ENCODE measurements at places on chromosomes 5 and 9.

- DNase-seq, result no peak
These were observed 288.0 kb downstream of the ELAVL2 start for GRCh38 chr9:23538067-23538402.

DNA sequence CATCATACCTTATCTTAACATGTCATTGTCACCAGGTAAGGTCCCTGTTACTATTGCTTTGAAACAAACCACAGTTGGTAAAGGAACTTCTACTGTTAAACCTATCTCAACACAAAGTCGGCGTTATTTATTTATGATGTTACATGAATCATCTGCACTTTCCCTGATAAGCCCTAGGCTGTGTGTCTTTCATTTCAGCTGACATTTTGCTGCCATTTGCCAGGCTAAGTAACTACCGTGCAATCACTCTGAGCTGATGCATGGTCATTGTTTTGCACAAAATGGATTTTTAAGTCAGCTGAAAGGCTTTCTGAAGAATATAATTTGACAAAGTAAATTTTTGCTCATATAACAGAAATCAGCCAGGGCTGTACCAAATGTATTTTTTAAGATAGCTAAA, 546.5 kb downstream of the ZNF608 start:
- DNase-seq, result no peak

- DNase-seq, result peak; percentile 74
These were observed 58.4 kb upstream of the PHF24 start for GRCh38 chr9:34899535-34900158.

DNA sequence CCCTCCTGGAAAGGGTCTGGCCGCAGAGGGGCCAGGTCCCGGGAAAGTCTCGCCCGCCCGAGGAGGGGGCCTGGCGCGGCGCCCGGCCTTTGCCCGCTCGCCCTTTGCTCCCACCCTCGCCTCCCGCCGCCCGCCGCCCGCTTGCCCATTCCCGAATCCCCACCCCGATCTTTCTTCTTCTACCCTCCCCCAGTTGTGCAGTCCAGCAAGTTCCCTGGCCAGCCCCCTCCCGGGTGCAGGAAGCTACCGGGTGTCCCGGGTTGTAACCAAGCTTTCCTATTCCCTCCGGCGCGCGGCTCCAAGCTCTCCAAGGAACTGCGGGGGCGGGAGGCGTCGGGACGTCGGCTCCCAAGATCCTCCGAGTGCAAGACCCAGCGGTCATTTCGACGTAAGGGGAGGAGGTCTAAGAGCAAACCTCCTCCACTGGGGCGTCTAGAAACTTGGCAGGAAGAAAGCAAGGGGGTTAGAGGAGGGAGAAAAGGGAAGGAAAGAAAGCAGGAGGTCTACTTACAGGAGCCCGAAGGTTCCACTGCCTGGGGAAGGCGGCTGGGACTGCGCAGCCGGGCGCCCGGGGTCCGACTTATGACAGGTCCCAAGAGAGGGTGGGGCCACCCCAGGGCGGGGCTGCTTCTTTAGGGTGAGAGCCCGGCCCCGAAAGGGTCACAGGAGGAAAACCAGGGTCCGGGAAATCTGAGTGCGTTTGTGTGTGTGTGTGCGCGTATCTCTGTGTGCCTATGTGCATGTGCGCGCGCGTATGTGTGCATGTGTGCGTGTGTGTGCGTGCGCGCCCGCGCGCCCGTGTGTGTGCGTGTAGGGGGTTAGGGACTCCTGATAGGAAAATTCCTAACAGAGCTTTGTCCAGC, at the start of gene PTGR1:
Gene PTGR1, minus strand, starts transcription at position 556 of the 863 bp plus-strand sequence. CDS start 2,225 bp downstream, outside the sequence.
- DNase-seq, result peak; percentile 78

DNA sequence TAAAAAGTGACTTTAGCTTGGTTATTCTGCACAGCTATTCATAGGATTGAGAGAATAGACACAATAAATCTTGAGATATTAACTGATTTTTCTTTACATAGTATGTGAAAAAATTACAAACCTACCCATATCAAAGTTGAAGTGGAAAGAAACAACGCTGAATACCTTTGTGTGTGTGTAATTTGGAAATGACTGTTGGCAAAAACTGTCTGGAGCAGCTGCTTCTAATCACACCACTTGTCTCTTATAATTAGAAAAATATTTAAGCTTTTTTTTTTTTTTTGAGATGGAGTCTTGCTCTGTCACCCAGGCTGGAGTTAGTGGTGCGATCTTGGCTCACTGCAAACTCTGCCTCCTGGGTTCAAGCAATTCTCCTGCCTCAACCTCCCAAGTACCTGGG, 110.8 kb upstream of the POC5 start:
- DNase-seq, result no peak

DNA sequence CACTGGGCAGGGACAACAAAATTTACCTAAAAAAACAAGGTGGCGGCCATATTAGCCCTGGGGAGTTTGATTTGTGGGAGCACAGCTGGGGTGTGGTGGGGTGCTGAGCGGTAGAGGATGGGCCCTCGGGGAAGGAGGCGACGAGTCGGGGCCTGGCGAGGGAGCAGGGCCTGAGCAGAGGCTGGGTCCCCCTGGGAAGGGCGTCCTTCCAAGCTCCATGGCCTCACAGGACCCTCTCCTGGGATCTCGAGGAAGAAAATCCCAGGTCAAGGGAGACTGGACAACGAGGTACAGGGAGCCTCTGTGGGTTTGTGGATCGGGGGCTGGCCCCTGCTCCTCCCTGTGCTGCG, 165.5 kb downstream of the CACNA1B start:
- DNase-seq, result no peak

DNA sequence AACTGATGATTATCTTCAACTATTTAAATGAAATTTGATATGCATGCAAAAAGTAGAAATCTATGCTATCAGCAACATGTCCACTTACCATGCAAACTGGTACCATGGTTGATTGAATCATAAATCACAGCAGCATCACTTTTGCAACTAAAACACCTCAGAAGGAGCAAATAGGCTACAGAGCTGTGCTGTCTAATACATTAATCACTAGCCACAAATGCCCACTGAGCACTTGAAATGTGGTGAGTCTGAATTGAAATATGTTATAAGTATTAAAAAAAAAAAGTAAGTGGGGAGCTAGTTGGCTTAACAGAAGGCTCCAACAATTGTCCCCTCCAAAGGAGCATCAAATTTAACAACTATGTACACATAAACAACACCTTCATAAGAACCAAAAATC, 112.5 kb downstream of the FAM114A2 start:
- DNase-seq, result no peak

- DNase-seq, result no peak
These were observed 1.8 kb downstream of the PTGER4 start for GRCh38 chr5:40681363-40682153.

GRCh38 chr5:74332682-74333081, 307.8 kb downstream of the ENC1 start:
- no peak for DNase-seq

GRCh38 chr5:15261269-15261995, 238.5 kb upstream of the FBXL7 start:
- no peak for DNase-seq

DNA sequence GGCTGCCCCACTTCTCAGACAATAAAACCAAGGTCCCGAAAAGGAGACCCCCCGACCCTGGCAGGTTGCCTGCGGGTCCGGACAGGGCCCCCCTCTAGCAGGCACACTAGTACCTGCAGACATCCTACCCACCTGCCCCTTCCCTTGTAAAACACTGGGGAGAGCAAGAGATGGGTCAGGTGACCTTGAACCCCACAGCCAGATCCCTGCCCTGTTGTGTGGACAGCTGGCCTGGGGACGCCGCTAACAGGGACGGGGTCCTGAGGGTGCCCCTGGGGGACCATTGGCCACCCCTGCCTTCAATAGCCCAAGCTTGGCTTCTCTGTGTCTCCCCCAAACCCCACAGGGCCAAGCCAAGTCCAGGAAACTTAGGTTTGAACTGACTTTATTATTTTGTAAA, 45.0 kb upstream of the UBAC1 start:
- no peak for DNase-seq

- DNase-seq, result no peak
These were observed 33.8 kb upstream of the IL17B start for GRCh38 chr5:149412783-149413476.

- peak; percentile 71 for DNase-seq
These were observed 9.9 kb upstream of the FBP2 start for GRCh38 chr9:94603259-94604160.

DNA sequence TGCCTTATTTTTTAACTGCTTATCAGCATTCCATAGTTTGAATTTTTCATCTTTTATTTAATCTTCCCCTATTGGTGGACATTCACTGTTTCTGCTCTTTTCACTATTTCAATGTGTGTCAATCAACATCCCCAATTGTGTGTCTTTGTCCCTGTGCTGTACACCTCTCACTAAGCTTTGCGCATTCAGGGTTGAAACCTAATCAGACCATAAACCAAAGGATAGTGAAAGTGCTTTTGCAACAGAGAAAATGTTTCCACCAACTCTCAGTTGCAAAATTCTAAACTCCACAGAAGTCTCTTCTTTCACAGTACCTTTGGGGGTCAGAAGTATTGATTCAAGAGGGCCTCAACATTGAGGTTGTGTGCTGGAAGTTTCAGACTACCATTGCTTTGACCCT, 127.1 kb upstream of the SAP30L start:
- DNase-seq, result no peak

DNA sequence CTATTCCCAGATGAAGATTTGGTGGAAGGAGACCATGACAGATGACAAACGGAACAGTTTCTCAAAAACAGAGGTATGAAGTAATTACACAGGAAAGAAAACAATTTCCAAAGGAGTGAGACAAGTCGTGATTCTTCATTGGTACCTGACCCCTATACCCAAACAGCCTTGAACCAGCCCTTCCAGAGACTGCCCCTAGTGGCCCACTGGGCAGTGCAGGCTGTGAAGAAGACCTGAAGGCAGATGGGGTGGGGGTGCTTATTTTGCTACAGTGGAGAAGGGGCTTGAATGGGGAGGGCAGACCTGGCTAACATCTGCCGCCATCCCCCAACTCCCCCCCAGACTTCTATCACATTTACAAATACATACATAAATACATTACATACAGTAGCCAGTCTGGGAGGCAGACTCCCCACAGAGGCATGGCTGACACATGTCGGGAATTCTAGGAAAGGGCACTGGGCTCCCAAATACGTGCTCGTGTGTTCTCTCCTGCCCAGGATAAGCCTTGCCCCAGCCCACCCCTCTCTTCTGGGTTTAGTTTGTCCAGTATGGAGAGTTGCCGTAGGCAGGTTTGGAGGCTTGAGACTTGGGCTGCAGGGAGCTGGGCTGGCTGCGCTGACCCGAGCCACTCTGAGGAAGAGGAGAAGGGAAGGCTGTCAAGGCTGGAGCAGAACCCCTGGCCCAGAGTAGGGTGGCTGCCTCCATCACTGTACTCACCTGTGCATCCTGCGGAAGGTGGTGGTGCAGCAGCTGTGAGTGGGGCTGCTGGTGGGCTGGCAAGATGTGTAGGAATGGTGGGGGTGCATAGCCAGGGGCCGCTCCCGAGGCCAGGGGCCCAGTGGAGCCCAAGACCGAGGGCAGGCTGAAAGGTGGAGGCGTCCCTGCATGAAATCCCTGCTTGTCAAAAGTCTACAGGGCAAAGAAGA, 105.3 kb downstream of the UBE2R2 start:
- DNase-seq, result peak; percentile 13

DNA sequence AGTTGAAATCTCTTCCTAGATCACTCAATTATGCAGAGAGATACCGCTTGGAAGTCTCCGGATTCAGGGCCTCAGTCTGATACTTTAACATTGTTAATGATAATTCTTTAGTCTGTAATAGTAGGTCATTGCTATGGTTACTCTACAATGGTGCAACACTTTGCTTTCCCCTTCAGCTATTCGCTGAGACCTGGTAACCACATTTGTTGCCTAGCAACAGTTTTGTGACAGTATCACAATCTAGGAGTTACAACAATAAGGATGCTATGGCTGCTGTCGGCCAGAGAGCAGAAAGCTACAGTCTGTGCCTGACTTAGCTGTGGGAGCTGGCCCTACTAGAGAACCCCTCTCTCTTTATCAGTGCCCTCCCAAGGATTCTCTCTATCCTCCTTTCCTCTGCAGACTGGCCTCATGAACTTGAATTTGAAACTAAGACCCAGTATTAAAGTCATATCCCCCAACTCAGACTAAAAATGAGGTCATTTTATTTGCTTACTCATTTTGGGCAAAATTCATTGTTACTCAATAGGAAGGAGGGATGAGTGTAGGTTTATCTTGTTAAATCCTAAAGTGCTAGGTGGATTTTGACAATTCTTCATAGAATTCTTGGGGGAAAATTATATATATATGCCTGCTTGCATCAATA, 39.3 kb downstream of the NR2F1 start:
- DNase-seq, result no peak

DNA sequence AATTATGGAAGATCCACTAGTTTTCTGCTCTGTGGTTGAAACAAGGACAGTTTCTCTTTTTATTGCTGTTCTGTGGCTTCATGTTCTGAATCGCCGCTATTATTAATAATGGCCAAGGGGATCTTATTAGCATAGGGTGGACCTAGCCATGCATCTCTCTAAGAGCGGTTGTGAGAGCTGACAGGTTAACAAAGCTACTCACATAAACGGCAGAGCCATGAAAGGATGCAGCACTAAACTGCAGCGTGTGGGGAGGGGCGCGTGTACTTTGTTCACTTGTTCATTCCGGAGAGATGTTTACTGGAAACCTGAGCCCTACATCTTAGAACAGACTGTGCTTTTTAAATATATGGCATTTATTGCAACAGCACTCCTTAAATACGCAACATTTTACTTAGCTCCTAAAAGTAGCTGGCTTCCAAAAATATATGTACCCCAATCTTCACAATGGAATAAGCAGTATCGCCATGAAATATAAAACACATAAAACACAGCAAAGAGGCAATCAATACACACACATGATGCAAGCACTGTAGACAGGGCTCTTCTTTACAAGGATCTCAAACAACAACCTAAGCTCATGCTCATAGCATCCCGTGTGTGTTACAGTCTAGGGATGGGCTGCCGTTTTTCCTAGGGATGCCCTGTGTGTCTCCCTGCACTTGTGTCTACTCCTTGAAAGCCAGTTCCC, 424.6 kb downstream of the MED10 start:
- no peak for DNase-seq

DNA sequence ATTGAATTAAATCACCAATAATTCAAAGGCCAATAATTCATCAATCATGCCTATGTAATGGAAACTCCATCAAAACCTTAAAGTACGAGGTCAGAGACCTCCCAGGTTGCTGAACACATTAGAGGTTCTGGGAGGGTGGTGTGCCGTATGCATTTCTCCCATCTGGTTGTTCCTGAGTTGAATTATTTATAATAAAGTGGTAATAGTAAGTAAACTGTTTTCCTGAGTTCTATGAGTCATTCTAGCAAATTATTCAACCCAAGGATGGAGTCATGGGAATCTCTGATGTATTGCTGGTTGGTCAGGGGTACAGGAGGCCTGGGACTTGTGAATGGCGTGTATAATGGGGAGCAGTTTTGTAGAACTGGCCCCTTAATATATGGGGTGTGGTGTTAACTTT, 191.7 kb downstream of the CARTPT start:
- DNase-seq, result no peak

DNA sequence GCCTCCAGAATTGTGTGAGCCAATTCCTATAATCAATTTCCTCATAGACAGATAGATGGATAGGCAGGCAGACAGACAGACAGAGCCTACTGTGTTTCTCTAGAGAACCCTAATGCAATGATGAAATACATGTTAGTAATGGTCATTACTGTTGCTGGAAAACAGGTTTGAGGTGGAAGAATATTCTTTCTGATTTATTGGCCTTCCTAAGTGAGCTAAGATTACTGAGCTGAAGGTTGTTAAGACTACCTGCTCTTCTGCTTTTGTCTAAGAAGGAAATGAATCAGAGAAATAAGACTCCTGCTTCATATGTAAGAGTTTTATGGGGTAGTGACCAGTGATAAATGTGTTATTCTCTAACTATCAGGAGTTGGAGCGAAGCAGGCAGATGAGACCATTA, 219.9 kb downstream of the ELAVL2 start:
- no peak for DNase-seq

Measured in HTR-8/SVneo (cell line).